ENCODE measurements at places on chromosomes 11 and 22. TPM values are rescaled to one million over a fixed set of nuclear protein-coding genes. Genes with fewer than 3 reads are reported as not detected.

Gene TNNI2
- not detected for total RNA-seq

Gene B3GAT1
- total RNA-seq, result 60.2 TPM

Gene GNG3
- total RNA-seq, result 20.9 TPM

Gene POU2F3
- total RNA-seq, result not detected

Gene IGLL1
- not detected for total RNA-seq

Gene MMP13
- total RNA-seq, result 0.25 TPM

Gene ROBO4
- total RNA-seq, result 3.9 TPM

Gene MYO18B
- under 0.01 TPM for total RNA-seq

Gene OR8G1
- not detected for total RNA-seq

Gene MS4A1
- total RNA-seq, result not detected

Gene CASP5
- not detected for total RNA-seq

Gene ADM
- total RNA-seq, result 14.5 TPM

Gene GDPD4
- not detected for total RNA-seq

Gene C11orf87
- 38.8 TPM for total RNA-seq

Gene KCNK7
- total RNA-seq, result not detected

Gene KRTAP5-11
- total RNA-seq, result not detected

Gene OR6X1
- not detected for total RNA-seq

Gene OR51B5
- 0.74 TPM for total RNA-seq

Gene BATF2
- not detected for total RNA-seq

Gene HRAS
- 35.7 TPM for total RNA-seq

Gene DUSP8
- total RNA-seq, result 7.6 TPM

Gene TENM4
- total RNA-seq, result 80.6 TPM

Gene OR51B4
- total RNA-seq, result not detected

Gene OR8D4
- 0.25 TPM for total RNA-seq

Gene CSNK2A3
- total RNA-seq, result 2.5 TPM

Gene IGF2
- total RNA-seq, result 14.0 TPM

Gene CCDC86
- 3.9 TPM for total RNA-seq

Gene NCF4
- total RNA-seq, result 0.74 TPM

Gene SUSD2
- total RNA-seq, result 0.25 TPM

Gene TNNT3
- not detected for total RNA-seq

Gene UBASH3B
- total RNA-seq, result 14.3 TPM

Gene NAALAD2
- 6.4 TPM for total RNA-seq

Gene GPR83
- total RNA-seq, result 0.98 TPM

Gene MAPK11
- total RNA-seq, result 16.0 TPM

Gene BACE1-AS
- total RNA-seq, result 6.9 TPM

Gene ANO3
- 4.2 TPM for total RNA-seq

Gene TREH
- not detected for total RNA-seq

Gene HSPB2
- total RNA-seq, result 0.25 TPM

Measured in temporal lobe (tissue), 4 donors.